ENCODE measurements at places on chromosomes 11 and 22.
A peak's percentile ranks its signal among the peaks of the same experiment; 100 is the strongest.

DNA sequence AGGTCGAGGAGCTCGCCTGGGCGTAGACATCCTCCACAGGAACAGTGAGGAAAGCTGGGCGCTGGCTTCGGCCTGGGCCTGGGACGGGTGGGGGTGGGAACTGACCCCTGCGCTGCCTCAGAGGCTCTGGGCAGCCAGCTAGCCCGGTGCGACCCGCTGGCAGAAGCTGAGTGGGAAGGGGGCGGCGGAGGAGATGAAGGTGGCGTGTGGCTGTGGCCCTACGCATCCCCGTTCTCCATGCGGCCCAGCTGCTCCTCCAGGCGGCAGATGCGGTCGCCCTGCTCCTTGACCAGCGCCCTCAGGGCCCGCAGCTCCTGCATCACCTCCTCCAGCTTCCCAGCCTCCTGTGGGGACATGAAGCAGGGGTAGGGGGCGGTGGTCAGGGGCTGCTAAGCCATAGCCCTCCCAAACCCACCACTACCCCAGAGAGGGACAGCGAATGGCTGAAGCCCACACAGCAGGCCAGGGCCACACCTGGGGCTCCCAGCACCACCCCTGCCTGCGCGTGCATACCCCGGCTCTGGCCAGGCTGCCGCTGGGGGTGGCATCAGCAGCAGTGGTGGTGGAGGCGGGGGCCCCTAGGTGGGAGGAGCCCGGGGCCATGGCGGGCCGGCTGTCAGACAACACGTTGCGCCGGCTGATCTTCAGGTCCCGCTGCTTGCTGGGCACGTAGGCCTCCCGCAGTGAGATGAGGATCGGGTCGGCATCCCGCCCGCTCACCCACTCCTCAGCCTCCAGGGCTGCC lies 848 bp upstream of the PTPRCAP start:
- no peak for DNase-seq

DNA sequence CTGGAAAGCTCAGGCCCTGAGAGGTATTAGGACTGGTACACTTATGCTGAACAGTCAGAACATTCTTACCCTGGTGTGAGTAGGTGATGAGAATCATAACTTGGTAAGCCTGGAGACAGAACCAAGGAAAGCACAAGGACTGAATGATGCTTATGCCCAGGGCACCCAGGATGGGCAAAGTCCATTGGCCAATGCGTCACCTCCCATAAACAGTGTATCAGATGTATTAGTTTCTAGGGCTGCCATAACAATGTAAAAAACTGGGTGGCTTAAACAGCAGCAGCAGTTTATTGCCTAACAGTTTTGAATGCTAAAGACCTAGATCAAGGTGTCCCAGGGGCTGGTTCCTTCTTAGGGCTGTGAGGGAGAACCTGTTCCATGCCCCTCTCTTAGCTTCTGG lies 107.0 kb downstream of the FAR1 start:
- no peak for DNase-seq

DNA sequence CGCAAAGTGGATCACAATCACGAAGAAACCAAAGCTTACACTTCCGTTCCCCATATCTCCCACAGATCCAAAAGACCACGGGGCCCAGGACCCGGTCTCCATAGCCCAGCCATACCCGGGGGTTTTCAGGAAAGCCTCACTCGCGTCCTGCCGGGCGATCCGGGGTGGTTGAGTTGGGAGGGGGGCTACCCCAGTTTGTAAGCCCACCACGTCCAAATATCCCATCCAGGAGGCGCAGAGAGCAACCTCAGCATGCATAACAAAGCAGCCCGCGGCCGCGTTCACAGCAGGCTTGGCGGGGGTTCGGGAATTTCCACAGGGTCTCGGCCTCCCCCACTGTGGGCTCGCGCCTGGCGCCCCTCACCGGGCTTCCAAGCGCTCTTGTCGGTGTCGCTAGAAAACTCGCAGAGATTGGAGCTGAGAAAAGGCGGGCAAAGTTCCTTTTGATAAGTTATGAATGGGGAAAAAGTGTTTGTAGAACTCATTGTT lies 9.5 kb downstream of the SDF2L1 start:
- no peak for DNase-seq

GRCh38 chr22:23121424-23121823 lies 20.4 kb downstream of the RSPH14 start:
- DNase-seq: no peak

DNA sequence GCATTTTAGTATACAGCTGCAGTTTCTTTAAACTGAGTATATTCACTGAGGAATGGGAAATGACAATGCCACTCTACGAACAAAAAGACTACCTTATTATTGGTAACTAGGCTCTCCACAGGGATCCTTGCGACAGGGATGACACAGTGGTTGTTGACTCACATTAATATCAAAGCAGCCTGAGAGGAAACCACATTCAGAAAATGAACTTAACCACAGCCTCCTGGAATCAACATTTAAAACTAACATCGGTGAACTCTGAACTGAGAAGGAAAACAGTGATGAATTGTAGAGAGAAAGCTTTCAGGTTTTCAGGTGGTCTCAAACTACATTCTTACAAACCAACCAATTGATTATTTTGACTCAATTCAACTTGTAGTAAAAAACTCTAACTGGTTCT lies 90.3 kb upstream of the MTMR2 start:
- DNase-seq: peak; percentile 40

DNA sequence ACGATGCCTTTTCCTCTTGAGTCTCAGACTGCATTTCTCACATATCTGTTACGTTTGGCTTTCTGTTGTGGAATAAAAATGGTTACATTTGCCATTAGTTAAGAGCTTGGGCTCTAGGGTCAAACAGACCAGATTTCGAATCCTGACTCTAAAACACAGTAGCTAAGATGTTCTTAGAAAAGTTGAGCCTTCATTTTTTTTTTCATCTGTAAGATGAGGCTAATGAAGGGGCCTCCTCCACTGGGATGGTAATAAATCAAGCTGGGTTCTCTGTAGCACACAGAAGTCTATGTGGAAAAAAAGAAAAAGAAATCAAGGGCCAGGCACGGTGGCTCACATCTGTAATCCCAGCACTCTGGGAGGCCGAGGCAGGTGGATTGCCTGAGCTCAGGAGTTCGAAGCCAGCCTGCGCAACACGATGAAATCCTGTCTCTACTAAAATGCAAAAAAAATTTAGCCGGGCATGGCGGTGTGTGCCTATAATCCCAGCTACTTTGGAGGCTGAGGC lies 49.9 kb upstream of the CAPRIN1 start:
- no peak for DNase-seq

Measured in ACHN (cell line).